H1 (cell line): ENCODE measurements at places on chromosomes 13 and 19. TPM values are rescaled to one million over a fixed set of nuclear protein-coding genes. Genes with fewer than 3 reads are reported as not detected.

- H3K4me3 ChIP-seq: no peak overlapping the region
- H3K27ac ChIP-seq: no peak overlapping the region
- H3K36me3 ChIP-seq: no peaks in the 10 kb centered on the region
- peak; percentile 25 for DNase-seq
- no peaks in the 10 kb centered on the region for H3K4me1 ChIP-seq
Observed at GRCh38 chr19:27746691-27747380, 1466.1 kb downstream of the UQCRFS1 start.

GRCh38 chr19:42153672-42154433 lies 21.6 kb upstream of the POU2F2 start:
- no peak overlapping the region for H3K4me3 ChIP-seq
- no peaks in the 10 kb centered on the region for H3K36me3 ChIP-seq
- H3K4me1 ChIP-seq: no peaks in the 10 kb centered on the region
- DNase-seq: no peak
- H3K27ac ChIP-seq: no peak overlapping the region

DNA sequence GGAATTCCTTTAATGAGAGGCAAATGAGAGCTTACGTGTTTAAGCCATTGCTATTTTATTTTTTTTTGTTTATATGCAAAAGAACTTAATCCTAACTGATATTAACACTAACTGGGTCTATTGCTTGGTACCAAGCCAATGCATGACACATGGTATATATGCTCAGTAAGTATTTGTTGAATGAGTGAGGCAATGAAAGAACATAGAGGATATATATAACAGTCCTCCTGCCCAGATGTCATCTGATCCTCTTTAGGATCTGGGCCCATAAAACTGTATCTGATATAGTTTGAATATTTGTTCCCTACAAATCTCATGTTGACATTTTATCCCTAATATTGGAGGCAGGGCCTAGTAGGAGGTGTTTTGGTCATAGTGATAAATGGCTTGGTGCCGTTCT lies 13.0 kb upstream of the ALOX5AP start:
- no peaks in the 10 kb centered on the region for H3K36me3 ChIP-seq
- H3K27ac ChIP-seq: no peak overlapping the region
- H3K4me3 ChIP-seq: no peak overlapping the region
- no peak for DNase-seq

DNA sequence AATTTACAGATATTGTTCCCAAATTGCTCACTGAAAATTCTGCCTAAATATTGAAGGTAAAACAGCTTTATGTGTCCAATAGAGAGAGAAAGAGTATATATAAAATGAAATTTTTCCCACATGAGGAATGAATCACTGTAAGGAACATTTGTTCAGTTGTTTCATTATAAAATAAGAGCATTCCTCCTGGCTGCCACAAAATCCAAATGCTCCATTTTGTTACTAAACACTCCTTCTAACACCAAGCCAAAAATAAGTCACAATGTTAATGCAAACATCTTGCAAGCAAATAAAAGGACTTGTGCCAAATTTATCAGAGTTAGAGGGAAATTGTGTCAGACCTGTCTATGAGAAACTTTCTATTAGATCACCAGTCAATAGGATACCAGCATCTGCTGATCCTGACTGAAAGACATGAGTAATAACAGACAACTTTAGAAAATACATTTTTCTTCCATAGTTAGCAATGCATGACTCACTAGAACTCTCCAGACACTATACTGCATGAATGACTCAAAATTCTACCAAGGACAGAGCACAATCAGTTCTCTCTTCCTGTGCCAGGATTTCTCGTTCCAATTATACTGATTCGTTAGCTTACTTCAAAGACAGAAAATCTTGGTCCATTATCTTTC lies 83.5 kb upstream of the FNDC3A start:
- no peak for DNase-seq
- no peak overlapping the region for H3K27ac ChIP-seq
- no peaks in the 10 kb centered on the region for H3K27me3 ChIP-seq
- no peaks in the 10 kb centered on the region for H3K36me3 ChIP-seq
- H3K4me1 ChIP-seq: no peaks in the 10 kb centered on the region

The NKPD1 gene
- 0.38 and 0.39 TPM in 2 replicates for total RNA-seq

The FGF21 gene
- total RNA-seq: 0.48 TPM in 1 of 2 replicates, not detected in the other

The ZNF132 gene
- 1.5 and 1.9 TPM in 2 replicates for total RNA-seq

The ZNF763 gene
- total RNA-seq: 1.7 TPM in 2 replicates

The KLF1 gene
- total RNA-seq: 0.59 and 0.84 TPM in 2 replicates

The ADAMTS10 gene
- 14.0 and 17.4 TPM in 2 replicates for total RNA-seq
